RWPE1 (cell line): ENCODE measurements at places on chromosomes 6 and 20.

DNA sequence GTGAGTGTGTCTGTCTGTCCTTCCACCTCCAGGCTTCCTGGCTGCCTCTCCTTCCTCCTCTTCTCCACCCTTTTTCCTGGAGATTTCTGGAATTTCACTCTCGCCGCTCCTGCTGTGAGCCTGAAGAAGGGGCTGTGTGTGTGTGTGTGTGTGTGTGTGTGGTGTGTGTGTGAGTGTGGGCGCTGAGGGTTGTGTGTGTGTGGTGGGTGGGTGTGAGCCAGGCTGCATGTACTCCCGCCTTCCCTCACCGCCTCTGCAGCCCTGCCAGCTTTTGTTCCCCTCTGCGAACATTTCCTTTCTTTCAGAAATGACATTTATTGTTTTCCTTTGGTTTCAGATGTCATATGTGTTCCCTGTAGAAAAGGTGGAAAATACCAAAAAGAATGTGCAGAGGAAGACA is 76.0 kb downstream of the SRC start:
- DNase-seq, result no peak

DNA sequence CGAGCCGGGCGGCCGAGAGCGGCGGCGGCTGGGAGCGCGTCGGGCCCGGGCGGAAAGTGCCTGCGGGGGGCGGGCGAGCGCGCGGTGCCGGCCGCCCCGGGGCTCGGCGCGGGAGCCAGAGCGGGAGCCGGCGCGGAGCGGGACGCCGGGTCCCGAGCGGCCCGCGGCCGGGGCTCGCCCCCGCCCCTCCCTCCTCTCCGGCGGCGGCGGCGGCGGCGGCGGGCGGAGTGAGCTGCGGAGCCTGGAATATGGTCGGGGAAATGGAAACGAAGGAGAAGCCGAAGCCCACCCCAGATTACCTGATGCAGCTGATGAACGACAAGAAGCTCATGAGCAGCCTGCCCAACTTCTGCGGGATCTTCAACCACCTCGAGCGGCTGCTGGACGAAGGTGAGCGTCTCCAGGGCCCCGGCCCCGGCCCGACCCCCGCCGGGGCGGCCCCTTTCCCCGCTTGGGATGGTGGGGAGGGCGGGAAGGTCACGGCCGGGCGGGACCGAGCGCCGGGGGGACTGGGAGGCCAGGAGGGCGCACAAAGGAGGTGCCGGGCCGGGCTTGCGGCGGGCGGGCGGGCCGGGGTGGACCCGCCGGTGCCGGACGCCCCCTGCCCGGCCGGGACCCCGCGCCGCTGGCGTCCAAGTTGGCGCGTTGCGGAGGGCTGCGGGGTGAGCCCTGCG is 565 bp downstream of the QKI start:
- no peak for DNase-seq

DNA sequence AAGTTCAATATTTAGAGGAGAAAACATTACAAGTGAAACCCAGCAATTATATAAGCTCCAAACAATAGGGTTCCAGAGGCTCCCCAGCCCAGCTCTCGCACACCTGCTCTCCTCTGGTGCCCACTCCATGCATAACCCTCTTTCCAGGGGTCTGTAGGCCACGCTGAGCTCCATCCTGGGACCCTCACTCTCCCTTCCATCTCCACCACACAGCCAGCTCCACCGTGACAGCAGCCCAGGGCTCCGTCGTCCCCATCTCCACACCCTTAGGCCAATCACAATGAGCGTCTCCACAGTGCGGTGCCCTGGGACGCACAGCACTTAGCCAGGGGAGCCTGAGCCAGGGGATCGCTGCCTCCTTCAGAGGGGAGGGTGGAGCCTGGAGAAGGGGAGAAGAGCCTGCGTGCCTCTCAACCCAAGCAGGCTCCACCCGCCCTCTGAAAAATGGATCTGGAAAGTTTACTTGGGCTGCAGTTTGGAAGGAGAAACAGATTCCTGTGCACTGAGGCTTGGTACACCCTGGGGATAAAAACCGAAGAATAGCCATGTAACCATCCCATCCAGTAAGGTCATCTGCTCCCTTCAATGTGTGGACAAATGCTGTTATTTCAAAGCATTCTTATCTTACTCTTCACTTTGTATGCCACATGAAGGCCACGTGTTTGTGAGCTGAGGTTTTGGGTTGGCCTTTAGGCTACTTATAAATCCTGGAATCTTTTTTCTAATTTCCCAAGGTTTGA is 72.4 kb upstream of the GGTLC1 start:
- no peak for DNase-seq

DNA sequence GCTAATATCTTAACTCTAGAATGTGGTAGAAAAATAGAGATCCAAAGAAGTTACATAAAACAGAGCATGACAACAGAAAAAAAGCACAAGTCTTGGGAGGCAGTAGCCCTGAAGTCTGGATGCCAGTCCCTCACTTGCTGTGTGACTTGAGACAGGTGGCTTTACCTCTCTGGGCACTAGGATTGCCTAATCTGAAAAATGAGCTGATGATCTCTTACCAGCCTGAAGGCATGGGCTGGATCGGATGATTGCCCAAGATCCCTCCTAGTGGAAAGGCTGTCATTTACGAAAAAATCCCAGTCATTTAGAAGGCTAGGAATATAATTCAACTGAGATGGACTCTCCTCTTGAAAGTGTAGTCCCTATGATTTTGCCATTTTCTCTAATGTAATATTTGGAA is 10.9 kb upstream of the GCM1 start:
- peak; percentile 55 for DNase-seq

DNA sequence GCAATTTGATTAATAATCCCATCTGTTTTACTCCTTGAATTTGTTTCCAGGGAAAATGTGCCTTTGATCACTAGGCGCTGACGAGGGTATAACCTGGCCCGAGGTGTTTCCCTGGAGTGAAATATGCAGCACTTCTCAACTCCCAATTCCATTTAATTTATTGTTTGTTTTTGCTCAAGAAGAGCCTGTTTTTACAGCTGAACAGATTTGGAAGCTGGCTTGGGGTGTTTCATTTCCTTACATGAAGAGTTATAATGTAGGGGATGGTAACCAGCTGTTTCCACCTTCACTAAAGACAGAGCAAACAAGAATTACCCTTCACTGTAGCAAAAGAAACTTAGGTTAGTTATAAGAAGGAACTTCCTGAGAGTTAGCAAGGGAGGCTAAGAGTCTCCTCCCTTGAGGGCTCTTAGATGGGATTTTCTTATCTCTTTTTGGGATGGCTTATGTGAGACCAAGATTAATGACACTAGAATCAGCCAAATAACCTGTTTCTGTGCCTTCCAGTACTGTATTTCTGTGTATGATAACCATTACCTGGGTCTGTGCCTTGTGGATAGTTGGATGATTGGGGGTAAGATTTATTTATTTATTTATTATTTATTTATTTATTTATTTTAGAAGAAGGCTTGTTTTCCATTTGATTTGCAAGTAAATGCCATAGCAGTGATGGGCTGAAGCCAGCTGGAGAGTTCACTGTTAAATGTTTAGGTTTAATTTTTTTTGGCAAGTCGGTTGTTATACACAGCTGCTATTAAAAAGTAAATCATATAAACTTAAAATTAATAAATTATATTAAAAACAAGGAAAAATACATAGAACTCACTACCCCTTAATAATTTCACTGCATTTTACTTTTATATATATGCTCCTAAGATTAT is 162.2 kb upstream of the BMP2 start:
- no peak for DNase-seq

DNA sequence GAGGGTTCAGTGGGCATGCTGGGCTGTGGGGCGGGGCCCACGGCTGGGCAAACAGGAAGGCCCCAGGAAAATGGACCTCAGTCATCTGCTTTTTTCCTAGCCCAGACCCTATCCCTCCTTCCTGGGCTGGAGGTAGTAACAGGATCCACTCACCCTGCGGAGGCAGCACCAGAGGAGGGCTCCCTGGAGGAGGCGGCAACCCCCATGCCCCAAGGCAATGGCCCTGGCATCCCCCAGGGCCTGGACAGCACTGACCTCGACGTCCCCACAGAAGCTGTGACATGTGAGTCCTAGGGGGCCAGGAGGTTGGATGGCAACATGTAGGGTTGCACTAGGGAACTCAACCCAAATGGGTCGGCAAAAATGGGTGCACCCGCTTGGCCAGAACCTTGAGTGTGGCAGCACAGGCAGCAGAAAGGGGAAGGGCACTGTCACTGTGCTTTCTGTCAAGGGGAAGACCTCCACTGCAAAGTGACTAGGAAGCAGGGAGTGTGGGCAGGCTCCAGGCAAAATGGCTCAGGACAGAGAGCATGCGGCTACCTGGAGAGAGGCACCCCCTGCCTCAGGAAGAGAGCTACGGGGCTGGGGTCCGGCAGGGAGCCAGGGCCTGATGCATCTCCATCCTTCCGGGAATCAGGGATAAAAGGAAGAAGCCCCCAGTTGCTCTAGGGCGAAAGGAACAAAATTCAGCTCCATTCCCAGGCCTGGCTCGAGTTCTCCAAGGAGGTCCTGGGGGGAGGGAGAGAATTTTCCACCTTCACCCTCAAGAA is 7.9 kb downstream of the MDFI start:
- DNase-seq, result no peak

DNA sequence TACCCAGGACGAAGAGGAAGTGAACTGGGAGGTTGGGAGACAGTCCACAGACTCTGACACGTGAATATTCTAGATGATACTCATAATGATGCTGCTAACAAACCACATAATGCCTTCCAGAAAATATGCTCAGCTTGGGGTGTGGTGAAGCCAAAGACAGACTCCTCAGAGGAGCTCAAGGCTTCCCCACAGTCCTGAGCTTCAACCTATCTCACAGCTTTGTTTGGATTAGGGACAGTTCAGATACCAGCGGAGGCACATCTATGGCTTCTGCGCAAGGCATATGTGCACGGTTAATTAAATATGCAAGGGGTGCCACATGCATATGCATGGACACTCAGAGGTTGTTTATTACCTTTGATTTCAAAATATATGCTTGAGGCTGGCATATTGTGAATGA is 30.7 kb upstream of the MYLIP start:
- DNase-seq, result no peak

- DNase-seq, result peak; percentile 55
Measured at GRCh38 chr20:38198238-38198861, 33.3 kb upstream of the TGM2 start.

GRCh38 chr6:26739811-26740210 is 80.3 kb upstream of the ZNF322 start:
- DNase-seq, result no peak

DNA sequence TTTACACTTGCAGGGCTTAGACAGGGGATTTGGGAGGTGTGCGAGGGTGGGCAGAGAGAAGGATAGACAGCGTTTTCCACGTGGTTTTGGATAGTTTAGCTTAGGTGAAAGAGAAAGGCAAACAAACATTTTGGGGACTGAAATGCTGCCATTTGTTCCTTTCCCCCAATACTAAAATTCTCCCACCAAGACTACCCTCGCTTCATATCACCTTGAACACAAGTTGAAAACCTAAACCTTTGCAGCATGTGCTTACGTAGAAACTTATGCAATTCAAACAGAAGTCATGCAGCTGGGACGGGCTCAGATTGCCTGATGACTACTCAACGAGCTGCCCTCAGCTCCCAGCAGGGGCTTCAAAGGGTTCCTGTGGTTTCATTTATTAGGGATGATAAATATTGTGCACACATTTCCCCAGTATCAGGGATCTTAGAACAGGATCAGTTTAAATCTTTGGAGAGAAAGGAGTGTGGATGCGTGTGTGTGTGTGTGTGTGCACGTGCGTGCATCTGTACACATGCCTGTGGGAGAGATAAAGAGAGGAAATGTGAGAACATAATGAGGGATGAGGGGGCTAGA is 77.3 kb downstream of the SLC22A23 start:
- no peak for DNase-seq

- peak; percentile 27 for DNase-seq
Measured at GRCh38 chr6:84033523-84034451, at the start of gene MRAP2. TSS of gene MRAP2 (plus strand) at chr6:84033772. CDS start at chr6:84055319, 21,547 bp downstream.

DNA sequence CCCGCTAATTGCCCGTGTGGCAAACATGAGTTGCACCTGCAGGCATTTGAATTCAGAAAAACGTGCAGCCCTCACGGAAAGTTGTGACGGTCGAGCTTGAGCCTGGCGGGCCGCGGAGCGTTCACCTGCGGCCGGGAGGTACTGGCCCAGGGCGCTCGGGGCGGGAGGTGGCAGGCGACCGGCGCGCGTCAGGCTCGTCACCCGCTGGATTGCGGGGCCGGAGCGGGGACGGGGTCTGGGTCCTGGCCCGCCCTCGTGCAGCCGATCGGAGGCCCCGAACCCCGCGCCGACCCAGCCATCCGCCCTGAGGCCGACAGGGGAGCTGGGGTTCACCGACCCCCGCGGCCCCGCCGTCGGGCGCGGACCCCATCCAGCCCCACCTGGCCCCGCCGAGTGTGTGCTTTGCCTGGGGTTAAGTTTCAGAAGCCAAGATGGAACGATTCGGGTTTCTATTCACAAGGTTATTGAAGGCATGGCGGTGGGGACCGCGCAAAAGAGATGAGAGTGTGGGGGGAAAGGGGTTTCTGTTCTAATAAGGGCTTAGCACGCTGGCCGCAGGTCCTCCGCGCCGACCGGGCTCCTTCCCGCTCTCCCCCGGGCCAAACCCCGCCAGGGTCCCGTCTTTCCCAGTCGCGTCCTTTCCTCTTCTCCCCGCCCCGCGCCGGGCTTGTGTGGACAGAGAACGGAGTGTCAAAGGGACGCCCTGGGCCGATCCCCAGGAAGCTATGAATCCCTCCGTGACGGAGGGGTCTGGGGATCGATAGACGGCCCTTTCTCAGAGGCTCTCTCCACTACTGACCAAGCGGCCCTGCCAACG is 1.6 kb upstream of the HEY2 start:
- peak; percentile 46 for DNase-seq

GRCh38 chr6:7580927-7581618 is 8.9 kb upstream of the SNRNP48 start:
- DNase-seq, result no peak

- no peak for DNase-seq
Measured at GRCh38 chr6:33359331-33359730, 32.3 kb upstream of the KIFC1 start.

- no peak for DNase-seq
Measured at GRCh38 chr6:167799033-167799821, 27.5 kb upstream of the AFDN start.

DNA sequence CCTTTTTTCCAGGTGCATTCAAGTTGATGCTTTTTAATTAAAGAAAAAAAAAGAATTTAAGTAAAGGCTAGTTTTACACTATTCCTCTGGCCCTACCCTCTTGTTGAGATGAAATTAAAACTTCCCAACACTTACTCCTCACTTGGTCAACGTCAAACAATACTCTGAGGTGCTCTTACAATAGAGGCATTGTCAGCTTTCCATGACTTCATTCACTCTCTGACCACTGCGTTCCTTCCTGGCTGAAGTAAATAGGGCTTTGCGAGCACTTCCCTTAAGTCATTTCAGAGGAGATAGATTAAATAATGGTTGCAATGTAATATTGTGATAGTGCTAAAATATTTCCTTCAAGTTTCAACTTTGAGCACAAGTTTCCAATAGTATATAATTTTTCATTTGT is 229.8 kb upstream of the CEP162 start:
- DNase-seq, result no peak

DNA sequence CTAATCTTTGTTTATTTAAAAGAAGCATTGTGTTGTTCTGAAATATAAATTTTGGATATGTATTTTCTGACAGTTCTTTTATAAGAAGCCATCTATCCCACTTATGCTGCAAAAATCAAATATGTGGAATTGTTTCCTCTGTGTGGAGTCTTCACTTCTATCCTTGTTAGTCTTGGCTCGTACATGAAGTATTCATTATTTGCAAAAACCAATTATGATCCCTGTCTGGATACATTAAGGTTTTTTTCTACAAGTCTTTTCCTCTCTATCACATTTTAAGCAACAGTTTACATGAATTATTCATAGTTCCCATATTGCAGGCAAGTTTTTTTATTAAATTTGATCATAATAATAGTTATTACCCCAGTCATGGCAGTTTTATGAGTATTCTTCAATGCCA is 490.8 kb upstream of the GJE1 start:
- no peak for DNase-seq
